Activated T-helper 1 cell treated with anti-CD3 and anti-CD28 coated beads, Interleukin-2, amount 50 U/mL, for 16 hours (primary cell): ENCODE measurements at places on chromosomes 11 and 22.

DNA sequence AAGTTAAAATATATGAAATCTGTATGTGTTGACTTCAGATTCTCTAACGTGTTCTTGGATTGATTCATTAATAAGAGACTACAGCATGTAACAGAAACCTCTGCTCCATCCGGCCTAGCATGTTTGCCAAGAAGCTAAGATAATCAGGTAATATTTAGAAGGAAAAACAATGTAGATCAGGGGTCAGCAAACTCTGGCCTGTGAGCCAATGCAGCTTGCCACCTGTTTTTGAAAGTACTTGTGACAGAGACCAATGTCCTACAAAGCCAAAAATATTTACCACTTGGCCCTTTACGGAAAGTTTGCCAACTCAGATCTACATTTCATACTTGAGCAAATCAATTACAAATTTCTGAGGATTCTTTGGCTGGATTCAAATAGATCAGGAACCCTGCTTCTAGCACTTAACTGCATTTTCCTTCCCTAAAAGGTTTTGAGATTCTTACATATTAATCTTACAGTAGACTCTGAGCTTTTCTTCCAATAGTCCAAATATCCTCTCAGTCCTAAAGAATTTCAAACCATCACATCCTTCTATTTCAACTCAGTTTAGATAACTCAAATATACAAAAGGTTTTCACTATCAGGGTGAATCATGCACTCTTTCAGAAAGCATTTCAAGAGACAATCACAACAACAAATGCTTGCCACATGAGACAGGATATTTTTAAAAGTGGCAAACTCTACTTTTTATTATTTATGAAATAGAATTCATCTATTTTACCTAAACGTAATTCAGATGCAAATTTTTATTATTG is 29.5 kb downstream of the APOL5 start:
- DNase-seq, result no peak

DNA sequence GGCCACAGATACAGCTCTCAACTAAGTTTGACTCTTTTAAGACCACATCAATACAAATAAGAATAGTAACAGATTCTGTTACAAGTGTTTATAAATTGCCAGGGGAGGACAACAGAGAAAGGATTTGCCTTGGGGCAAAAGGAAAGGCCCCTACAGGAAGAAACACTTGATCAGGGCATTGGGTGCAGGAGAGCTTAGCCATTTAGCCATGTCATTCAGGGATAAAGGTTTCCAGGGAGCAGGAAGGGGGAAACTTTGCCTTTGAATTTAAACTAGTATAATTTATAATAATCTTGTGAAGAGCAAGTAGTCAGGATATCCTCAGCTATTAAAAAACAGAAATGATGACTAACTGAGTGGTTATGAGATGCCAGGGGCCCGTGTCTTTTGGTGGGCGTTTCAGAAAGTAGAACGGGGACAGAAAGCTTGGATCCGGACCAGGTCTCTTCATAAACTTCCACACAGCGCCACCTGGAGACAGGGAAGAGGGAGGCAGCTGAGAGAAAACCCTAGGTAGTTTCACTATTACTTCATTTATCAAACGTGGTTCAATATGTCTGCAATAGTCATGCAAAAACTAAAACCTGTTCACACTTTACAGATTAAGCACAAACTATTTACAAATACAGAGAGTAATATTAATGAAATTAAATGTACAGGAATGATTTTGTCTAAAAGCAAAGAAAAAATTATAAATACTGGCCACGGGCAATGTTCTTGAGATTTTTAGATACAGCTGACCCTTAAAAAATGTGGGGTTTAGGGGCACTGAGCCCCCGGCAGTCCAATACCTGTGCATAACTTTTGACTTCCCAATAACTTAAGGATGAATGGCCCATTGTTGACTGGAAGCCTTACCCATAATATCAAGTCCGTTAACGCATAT is 11.0 kb upstream of the SLC5A4 start:
- peak; percentile 53 for DNase-seq

- DNase-seq, result no peak
Observed at GRCh38 chr11:126231725-126232459, 20.3 kb downstream of the FAM118B start.

GRCh38 chr11:62333768-62334167 is 3.5 kb upstream of the ASRGL1 start:
- DNase-seq, result no peak

GRCh38 chr11:13140028-13140870 is 131.1 kb downstream of the RASSF10 start:
- DNase-seq, result no peak

DNA sequence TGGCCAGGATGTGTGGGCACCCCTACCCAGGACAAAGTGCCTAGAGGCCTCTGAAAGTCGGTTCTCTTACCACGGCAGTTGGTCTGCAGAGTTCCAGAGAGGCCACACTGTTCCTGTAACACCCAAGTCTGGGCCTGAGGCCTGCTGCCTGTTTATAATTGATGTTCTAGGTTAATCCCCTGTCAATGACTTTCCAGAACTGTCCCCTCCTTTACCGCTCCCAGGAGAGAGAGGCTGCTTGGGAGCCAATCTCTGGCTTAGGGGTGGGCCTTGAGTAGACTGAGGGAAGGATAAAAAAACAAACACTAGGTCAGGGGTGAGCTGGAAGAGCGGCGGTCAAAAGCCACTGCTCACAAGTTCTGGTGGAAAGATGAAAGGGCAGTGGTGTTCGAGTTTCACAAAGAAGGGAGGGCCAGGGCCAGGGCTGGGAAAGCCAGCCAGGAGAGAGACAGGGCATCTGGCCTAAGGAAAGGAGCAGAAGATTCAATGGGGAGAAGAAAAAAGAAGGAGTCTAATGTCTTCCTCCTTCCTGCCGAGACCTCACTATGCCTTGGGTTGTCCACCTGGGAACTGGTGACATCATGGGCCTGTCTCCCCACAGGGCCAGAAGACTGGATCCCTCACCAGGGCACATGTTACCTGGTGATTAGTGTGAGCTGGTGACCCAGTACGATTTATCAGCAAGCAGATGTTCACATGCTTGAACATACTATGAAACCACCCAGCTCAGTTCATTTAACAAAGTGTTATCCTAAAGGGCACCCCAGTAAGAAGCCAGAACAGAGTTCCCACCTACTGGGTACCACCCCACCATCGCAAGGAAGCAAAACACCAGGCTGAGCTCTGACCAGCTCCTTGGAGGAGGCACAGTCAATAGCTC is 50.2 kb downstream of the PC start:
- DNase-seq, result no peak
